ENCODE measurements at places on chromosomes 4 and X.

- DNase-seq: no peak
Measured at GRCh38 chr4:75429208-75429607, 85.0 kb downstream of the RCHY1 start.

GRCh38 chr4:5018096-5018495 is 1.2 kb downstream of the CYTL1 start:
- DNase-seq: no peak

GRCh38 chrX:5876984-5877596 is 351.6 kb downstream of the NLGN4X start:
- no peak for DNase-seq

- no peak for DNase-seq
Measured at GRCh38 chrX:25015486-25016360, at the start of gene ARX. Gene ARX (minus strand): TSS chrX:25015965. CDS start chrX:25015737, 228 bp downstream.

DNA sequence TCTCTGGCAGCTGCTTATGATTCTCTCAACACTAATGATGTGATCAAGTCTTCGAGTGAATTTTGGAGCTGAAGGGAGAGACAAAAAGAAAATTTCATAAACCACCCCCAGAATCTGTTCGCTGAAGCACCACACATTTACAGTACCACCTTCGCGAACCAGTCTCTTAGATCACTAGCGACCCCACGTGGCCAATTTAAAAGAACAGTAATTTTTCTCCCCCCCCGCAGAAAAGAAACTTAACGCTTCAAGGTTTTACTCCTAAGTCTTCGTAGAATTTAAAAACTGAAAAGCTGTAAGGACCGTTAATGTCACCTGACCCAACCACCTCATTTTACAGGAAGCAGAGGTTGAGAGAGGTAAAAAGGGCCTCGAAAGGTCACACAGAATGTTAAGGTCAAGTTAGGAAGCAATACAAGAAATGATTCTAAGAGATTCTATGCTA is 187.5 kb downstream of the QDPR start:
- peak; percentile 68 for DNase-seq

- DNase-seq: no peak
Measured at GRCh38 chrX:120477453-120477852, 8.4 kb upstream of the LAMP2 start.

GRCh38 chrX:116292183-116292582 is 121.6 kb downstream of the AGTR2 start:
- DNase-seq: no peak

DNA sequence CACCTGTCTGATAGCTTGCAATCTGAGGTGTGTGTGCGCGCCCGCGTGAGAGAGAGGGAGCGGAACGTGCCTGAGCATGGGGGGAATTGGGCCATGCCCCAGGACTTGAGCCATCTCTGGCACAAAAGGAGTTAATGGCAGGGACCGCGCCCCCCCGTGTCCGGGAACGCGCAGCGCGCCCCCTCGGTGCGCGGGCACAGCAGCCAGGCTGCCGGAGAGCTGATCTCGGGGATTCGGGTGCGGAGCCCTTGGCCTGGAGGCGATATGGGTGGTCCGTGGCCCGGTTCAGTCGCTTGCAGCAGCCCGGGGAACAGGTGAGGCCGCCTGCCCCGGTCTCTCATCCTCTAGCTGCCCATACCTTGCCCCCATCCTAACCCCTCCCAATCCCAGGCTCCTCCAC is at the start of gene NLGN3:
Gene NLGN3 (plus strand): TSS at position 191 of the 400 bp plus-strand sequence. CDS start 2,909 bp downstream, outside the sequence.
- no peak for DNase-seq

- DNase-seq: no peak
Measured at GRCh38 chrX:20521222-20521621, 254.5 kb upstream of the RPS6KA3 start.

GRCh38 chrX:124862301-124862700 is 457.4 kb upstream of the TEX13C start:
- DNase-seq: no peak

DNA sequence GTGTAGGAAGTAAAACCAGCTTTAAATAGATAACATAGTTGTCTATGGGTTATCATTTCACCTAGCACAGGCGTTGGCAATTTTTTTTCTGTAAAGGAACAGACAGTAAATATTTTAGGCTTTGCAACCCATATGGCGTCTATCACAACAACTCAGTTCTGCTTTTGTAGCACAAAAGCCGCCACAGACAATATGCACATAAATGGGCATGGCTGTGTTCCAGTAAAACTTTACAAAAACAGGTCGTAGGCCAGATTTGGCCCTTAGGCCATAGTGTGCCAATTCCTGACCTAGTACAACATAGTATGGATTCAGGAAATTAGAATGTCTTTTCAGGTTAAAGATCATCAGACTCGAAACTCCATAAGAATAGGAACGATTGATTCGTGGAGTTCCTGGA is 265.3 kb upstream of the GK2 start:
- no peak for DNase-seq

GRCh38 chr4:39166669-39167068 is 15.7 kb upstream of the WDR19 start:
- no peak for DNase-seq

DNA sequence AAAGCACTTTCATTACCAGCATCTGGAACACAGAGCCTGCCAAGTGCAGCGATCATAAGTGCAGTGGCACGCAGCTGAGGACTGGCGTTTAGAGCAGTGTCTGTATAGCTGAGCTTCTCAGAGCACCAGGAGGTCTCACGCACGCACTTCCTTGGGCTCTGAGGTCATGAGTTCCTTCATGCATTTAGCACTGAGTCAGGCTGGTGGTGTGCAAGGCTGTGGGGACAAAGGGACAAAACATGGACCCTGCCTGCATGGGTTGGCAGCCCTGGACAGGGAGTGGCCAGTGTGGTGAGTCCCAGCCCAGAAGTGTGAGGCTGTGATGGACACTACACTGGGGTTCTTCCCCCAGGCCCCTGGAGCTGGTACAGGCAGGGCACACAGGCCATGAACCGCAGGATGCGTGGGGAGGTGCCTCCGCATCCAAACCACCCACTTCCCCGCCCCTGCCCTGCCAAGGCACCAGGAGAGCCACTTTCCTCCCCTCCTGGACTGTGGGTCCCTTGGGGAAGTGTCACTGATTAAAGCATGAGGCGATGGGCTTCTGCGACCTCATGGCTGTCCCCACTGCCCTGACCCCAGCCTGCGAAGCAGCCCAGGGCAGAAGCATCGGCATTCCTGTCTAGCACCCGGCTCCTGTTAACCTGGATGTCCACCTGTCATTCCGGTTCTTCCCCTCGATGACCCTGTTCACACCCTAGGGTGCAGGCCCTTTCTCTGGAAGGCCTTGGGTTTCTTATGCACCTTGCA is 37.2 kb upstream of the GPR78 start:
- no peak for DNase-seq

DNA sequence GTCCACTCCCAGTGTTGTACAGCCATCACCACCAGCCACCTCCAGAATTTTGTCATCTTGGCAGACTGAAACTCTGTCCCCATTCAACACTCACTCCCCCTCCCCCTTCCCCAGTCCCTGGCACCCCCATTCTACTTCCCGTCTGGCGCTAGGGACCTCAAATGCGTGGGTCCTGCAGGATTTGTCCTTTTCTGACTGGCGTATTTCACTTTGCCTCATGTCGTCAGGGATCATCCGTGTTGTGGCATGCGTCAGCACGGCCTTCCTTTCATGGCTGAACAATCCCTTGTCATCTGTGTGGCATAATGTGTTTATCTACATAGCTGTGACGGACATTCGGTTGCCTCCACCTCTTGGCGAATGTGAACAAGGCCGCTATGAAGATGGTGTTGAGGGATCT is 5.5 kb downstream of the TADA2B start:
- DNase-seq: no peak

GRCh38 chrX:83278988-83279387 is 229.1 kb upstream of the POU3F4 start:
- no peak for DNase-seq

GRCh38 chr4:62232814-62233213 is 1032.7 kb downstream of the ADGRL3 start:
- DNase-seq: no peak

GRCh38 chr4:121255986-121256750 is 92.0 kb upstream of the TNIP3 start:
- DNase-seq: peak; percentile 20

- DNase-seq: no peak
Measured at GRCh38 chr4:184957446-184958115, 60.7 kb upstream of the HELT start.

- no peak for DNase-seq
Measured at GRCh38 chr4:142355421-142355930, 490.6 kb downstream of the INPP4B start.

- DNase-seq: no peak
Measured at GRCh38 chr4:23348789-23349498, 540.9 kb downstream of the PPARGC1A start.

- DNase-seq: no peak
Measured at GRCh38 chrX:16999275-16999674, 52.8 kb downstream of the REPS2 start.

- no peak for DNase-seq
Measured at GRCh38 chrX:138710866-138711341, 613 bp downstream of the FGF13 start.

GRCh38 chr4:143178923-143179322 is 5.8 kb upstream of the USP38 start:
- no peak for DNase-seq

GRCh38 chrX:6446582-6446981 is 88.3 kb downstream of the VCX3A start:
- no peak for DNase-seq

DNA sequence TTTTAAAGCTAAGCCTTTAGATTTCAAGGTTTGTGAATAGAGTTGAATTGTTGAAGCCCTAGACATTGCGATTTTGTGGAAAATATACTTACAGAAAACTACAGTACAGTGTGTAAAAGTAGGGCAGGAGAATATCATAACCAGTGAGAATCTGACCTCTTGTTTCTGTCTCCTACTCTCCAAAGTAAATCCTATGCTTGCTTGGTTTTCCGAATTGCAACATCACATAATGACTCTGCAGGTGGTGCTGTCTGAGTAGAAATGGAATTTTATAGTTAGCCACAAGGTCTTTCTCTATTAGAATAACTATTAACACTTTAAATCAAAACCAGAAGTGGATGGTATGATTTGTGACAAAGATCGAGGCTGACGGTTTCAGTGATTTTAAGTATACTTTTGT is 505.6 kb downstream of the RAPGEF2 start:
- no peak for DNase-seq

DNA sequence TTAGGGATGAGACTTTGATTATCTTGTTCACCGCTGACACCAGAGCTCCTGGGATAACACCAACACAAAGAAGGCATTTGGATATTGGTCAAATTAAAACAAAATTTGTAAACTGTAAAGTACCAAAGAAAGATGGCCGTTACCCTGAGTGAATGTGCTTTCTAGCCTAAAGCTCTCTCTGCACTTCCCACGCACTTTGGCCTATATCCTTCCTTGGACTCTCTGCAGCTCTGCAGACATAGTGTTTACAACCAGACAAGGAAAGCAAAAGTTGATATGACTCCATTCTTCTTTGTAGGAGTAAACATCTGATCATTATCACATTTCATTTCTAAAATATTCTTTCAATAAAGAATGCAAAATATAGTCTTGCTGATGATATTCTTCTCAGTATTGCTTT is 44.8 kb upstream of the PITX2 start:
- DNase-seq: no peak

DNA sequence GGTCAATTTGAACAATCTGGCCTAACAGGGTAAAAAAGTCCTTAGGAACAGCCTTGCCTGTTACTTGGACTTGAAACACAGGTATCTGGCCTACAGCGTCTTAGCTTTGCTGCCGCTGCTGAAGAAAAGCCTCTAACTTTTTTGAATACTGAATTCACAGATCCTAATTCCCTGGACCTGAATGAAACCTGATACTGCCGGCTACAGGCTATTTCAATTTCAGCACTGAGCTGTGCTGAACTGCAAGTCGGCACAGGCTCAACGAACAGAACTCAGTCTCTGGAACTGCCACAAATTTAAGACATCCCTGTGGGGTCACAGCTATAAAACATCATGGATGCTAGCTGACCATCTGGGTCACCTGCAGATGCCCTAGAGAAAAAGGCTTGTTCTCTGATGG is 7.2 kb downstream of the NR0B1 start:
- DNase-seq: no peak

DNA sequence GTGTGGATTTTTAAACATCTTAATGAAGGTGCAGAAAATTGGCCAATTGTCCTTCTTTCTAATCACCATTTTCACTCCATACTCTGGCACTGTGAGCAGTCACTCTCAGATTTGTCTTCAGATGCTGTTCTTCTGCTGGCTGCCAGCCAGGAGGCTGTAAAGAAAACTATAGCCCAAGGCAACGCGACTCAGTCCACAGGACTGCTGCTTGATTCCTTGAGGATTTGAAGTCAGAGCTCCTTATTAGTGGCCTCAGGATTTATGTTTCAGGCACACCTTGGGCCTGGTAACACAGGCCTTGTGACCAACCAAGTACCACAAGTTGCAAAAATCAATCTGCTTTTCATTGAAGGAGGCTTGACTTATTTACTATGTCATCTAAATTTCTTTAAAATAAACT is 342.6 kb downstream of the GPM6A start:
- DNase-seq: no peak

Data from stimulated activated CD4-positive, alpha-beta T cell treated with anti-CD3 and anti-CD28 coated beads, Interleukin-1b, Interleukin-23, amount 100 ng/mL, for 4 hours (primary cell).